ENCODE measurements at places on chromosomes 7 and 10. TPM values are rescaled to one million over a fixed set of nuclear protein-coding genes. Genes with fewer than 3 reads are reported as not detected.

Gene OGDHL
- 0.12 TPM for total RNA-seq

Gene EPHB6
- total RNA-seq, result 9.9 TPM

Gene PRKAG2
- total RNA-seq, result 11.7 TPM

Gene CADPS2
- total RNA-seq, result 20.7 TPM

Gene TRIM74
- not detected for total RNA-seq

Gene WNT16
- total RNA-seq, result 1.6 TPM

Gene COL26A1
- not detected for total RNA-seq

Gene GIMAP1
- not detected for total RNA-seq

Gene RGS10
- total RNA-seq, result 20.0 TPM

Gene CLRN3
- not detected for total RNA-seq

Gene ZNF503
- 1.6 TPM for total RNA-seq

Gene NPFFR1
- not detected for total RNA-seq

Gene MAP3K8
- total RNA-seq, result 15.7 TPM

Measured in smooth muscle cell of the coronary artery (primary cell).